ENCODE measurements at places on chromosomes 11 and 22. TPM values are rescaled to one million over a fixed set of nuclear protein-coding genes. Genes with fewer than 3 reads are reported as not detected.

Gene PGGHG
- total RNA-seq: 62.8 TPM

Gene FGF19
- total RNA-seq: not detected

Gene HEPACAM
- total RNA-seq: not detected

Gene NNMT
- not detected for total RNA-seq

Gene OR51B5
- total RNA-seq: not detected

Gene JAML
- total RNA-seq: 377 TPM

Gene UBQLNL
- total RNA-seq: 0.09 TPM

Gene C11orf21
- total RNA-seq: 3.4 TPM

Gene OR8A1
- total RNA-seq: not detected

Gene BAIAP2L2
- total RNA-seq: 0.34 TPM

Gene PAMR1
- not detected for total RNA-seq

Gene LMO2
- not detected for total RNA-seq

Gene RNF121
- 49.1 TPM for total RNA-seq

Gene MOGAT2
- not detected for total RNA-seq

Gene NXPE2
- not detected for total RNA-seq

Gene MMP7
- not detected for total RNA-seq

Gene GCAT
- 24.2 TPM for total RNA-seq

Gene LUZP2
- total RNA-seq: not detected

Gene RAB3IL1
- total RNA-seq: not detected

Gene NADSYN1
- 114 TPM for total RNA-seq

Gene ADM
- total RNA-seq: 2.3 TPM

Gene SCT
- total RNA-seq: not detected

Gene HEPHL1
- not detected for total RNA-seq

Gene SAA2
- total RNA-seq: not detected

Gene RFPL1
- total RNA-seq: not detected

Gene MMP12
- total RNA-seq: not detected

Gene KLHL35
- 1.6 TPM for total RNA-seq

Gene SCN3B
- total RNA-seq: not detected

Gene TEF
- total RNA-seq: 1.7 TPM

Gene KCNE3
- not detected for total RNA-seq

Gene APOL3
- 48.3 TPM for total RNA-seq

Gene GGTLC2
- total RNA-seq: not detected

Gene CARD10
- total RNA-seq: 0.09 TPM

Gene MPPED2
- not detected for total RNA-seq

Gene CDPF1
- total RNA-seq: 7.7 TPM

Gene RHBDD3
- 48.0 TPM for total RNA-seq

Gene TRIM51
- total RNA-seq: not detected

Gene TMEM121B
- 0.05 TPM for total RNA-seq

Gene APOA5
- not detected for total RNA-seq

Gene SCGB1D2
- not detected for total RNA-seq

All from activated T-helper 2 cell treated with anti-CD3 and anti-CD28 coated beads, Interferon-gamma antibody, Interleukin-2, Interleukin-4, amounts not matched to agents 10 μg/mL and 5 μg/mL and 100 μg/mL, durations not matched to agents 14 hours and 24 hours and 36 hours (primary cell).